ENCODE measurements at places on chromosomes 7 and 10.

DNA sequence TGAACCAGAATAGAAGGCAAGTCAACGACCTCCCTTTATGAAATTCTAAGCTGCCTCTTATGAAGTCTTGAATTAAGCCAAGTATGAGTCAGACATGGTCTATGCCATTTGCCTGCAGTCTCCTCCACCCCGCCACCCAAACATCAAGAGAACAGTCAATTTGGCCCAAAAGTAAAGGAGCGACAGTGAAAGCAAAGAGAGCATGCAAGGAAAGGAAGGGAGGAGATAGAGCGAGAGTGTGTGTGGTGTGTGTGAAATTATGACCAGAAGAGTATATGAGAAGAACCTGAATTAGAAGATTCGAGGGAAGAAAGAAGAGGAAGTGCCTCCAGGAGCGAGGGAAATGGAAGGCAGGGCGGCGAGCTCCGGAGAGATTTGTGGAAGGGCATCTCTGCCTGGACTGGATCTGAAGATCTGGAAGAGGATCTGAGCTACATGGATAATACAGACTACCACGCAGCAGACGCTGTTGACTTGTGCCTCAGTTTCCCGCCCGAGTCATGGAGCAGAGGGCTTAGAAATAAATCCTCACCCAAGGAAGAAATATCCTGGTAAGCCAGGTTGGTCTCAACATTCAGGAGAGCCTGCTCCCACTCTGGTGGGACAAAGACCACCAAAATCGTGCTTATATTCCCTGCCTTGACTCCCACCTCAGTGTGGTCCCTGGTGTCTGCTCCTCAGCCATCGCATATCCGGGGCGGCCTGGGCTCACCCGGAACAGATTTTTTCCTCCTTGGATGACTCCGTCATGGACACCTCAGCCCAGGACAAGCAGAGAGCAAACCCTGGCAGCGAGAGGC lies 459 bp downstream of the ZDHHC6 start:
- no peak for DNase-seq

DNA sequence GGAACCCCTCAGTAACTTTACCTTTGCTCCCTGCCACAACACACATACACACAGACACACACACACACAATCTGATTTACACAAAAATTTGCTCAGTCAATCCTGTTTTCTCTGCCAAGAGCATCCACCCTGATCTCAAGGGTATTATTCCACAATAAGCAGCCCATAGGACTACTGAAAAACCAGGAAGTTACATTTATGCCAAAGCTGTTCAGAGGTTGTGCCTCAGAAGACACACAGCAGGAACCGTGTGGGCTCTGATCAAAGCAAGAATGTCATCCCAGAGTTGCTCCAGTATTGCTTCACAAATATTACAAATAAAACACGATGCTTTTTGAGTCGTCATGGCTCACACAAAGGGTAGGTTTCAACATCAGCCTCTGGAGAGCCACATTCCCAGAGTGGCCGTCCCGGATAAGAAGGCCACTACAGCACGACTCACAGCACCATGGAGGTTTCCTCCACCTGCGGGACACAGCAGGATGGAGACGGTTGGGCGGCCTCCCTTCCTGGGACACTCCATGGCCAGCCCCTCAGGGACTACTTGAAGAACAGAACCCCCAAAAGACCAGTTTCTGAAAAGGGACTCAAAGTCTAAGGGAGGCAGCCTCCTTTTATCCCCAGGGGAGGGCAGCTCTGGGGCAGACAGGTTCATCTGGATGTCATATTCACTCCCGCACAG lies 1.6 kb downstream of the AIFM2 start:
- no peak for DNase-seq

GRCh38 chr10:98956576-98957260 lies 278.9 kb downstream of the HPSE2 start:
- DNase-seq: no peak

GRCh38 chr7:53035499-53036412 lies at the start of gene POM121L12:
POM121L12 (plus strand) TSS chr7:53035633; CDS start chr7:53035672, 39 bp downstream.
- DNase-seq: no peak

GRCh38 chr10:22606164-22606614 lies 108.2 kb downstream of the PIP4K2A start:
- DNase-seq: no peak

- no peak for DNase-seq
Measured at GRCh38 chr10:35324196-35324595, 12.1 kb upstream of the CCNY start.

DNA sequence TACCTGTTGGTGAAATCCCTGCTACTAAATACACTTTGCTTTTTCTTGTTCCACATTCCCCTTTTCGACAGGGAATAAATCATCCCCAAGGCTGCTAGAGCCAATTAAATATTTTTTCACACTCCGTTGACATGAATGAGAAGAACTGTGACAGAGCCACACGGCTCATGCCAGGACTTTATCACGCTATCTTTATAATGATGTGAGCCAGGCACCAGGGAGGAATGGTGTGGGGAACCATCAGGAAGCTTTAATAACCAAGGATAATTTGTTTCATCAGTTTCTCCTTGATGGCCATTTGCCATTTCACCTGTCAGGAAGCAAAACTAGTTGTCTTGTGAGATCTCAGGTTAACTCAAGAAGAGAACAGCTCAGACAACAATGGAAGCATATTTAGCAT lies 193.0 kb upstream of the C7orf33 start:
- DNase-seq: no peak

DNA sequence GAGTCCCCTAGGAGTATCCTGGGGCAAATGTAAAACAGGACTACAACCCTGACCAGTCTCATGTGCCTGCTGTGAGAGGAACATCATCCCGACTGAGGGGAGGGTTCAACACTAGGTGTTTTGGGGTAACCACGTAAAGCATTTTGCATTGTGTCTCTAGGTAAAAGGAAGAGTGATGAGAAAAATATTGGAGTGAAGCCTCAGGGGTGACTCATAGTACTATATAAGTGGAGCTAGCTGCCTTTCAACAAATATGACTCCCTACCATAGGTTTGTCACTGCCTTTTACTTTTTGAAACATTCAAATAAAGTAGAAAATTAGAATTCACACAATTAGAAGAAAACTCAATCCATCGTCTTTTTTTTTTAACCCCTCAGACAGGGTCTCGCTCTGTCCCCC lies 2.6 kb upstream of the CAMK2G start:
- DNase-seq: no peak

DNA sequence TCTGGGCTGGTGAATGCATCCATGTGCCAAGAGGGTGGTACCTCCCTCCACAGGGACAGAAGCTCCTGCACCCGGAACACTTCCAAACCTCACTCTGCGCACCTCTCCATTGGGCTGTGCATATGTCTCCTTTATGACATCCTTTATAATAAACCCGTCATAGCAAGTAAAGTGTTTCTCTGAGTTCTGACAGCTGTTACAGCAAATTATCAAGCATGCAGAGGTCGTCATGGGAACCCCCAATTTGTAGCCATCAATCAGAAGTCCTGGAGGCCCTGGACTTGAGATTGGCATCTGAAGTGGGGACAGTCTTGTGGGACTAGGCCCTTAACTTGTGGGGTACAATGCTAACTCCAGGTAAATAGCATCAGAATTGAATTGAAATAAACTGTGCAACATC lies 29.4 kb upstream of the PARD3 start:
- no peak for DNase-seq

All from left renal cortex interstitium (tissue), 4 donors.